ENCODE measurements at places on chromosomes 5 and 9.
A peak's percentile ranks its signal among the peaks of the same experiment; 100 is the strongest.

GRCh38 chr5:124706729-124707361, 39.6 kb downstream of the ZNF608 start:
- no peak for DNase-seq

DNA sequence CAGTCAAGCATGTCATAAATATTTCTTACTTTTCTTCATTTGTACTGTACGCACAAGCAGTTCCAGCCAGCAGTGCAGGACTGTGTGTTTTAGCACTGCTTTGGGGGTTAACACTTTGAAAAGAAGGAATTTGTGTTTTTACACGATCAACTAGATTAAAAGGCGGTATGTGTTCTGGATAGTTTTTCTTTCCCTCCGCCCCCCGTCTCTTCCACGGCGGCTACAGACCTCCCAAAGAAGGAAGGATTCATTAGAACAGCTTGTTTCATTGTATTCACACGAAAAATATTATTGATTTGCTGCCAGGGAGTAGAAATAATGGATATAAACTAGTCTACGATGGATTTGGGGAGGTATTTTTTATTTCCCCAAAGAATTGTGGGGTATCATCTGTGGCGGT, 336.8 kb upstream of the RFX3 start:
- DNase-seq, result no peak

DNA sequence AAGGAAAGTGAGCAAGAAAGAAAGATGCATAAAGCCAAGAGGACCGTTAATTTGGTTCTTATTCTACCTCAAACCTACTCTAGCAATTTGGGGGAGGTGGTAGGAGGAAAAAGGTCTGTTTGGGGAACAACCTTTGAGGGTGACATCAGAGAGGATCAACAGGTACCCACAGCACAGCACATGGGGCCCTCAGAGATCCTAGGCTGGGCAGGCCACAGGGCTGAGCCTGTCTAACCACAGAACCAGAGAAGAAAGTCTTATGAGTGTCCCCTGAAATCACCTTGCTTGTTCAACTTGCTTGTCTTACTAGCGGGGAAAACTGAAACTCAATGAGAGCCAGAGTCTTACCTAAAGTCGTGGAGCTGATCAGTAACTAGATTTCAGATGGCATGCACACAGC, 385.2 kb downstream of the SPOCK1 start:
- DNase-seq, result no peak

DNA sequence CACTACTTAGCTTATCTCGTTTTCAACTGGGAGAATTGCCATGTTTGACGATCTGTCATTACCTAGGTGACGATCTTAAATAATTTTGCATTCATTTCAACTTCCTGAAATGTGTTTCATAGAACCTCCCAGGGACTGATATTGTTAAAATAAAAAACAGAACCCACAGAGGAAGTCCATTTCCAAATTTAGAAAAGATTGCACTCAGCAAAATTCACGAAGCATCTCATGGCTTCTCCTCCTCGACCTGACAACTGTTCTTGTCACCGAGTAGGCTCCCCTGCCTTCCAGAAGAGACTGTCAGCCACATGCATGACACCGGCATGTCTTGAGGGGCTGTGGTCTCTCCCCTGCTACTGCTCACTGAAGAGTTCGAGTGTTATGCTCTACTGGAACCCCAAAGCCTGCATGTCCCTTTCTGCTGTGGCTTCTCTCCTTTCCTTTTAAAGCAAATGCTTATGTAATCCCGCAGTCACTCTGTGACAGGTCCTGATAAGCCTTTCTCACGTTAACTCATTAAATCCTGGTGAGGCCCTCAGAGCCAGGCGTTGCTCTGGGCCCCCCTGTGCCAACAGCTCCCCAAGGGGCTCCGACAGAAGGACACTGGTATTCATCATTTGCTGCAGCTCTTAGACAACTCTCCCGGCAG, 26.8 kb upstream of the ANKRD33B start:
- no peak for DNase-seq

DNA sequence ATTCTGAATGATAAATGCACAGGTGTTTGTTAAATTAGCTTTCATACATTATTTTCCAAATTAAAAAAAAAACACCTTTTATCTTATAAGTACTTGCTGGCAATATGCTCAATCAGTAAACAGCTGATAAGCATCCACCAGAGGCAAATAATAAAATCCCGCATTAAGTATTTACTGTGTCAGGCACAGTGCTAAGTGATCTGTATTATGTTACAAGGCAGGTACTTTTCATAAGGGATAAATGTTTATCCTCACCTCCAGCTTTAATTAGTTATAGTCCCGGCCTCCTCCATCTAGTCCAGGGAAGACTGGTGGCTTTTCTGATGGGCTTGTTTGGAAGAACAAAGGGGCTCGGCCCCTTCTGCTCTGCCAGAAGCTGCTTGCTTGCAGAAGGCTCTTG, 40.1 kb downstream of the PFDN1 start:
- DNase-seq, result no peak

DNA sequence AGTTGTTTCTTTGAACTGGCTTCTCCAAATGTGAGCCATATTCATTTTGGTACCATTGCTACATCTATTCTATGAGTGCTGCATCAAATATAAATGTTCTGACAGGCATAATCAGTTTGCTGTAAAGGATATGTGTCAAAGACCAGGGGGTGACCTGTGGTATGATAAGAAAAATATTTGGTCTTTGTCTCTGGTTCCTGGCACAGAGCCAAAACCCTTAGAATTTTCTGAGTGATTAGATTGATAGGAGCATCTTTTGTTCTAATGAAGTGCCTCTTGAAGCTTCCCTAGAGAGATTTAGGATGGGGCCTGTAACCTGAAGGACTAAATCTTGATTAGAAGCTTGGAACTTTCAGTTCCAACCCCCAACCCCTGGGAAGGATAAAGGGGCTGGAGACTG, 256.3 kb downstream of the NNT start:
- DNase-seq, result no peak

DNA sequence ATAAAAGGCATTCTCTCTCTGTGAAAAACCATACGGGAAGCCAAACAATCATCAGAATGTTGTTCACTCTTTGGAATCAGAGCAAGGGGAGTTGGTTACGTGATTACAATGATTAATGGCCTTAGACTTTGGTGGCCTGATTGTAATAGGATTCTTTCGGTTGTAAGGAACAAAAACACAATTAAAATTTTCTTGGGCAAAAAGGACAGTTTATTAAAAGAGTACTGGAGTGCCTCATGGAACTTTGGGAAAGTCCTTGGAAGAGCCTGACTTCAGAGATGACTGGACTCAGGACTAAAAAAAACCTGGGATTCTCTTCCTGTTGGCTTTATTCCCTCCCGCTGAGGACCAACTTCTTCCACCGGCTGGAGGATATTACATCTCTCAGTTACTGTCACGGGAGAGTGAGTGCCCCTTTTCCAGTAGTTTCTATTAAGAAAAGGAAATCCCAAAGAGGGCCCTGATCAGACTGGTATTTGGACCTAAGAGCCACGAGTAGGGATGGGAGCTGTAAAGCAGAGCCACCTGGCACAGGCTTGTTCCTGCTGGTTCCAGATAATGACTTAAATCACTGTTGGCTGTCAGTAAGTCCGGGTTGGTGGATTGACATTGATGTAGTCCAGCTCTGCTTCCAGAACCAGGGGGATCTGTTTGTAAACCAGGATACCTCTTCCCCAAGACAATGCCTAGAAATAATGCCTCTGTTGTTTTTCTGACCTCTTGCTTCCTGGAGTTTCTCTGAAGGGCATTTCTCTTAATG, 53.9 kb downstream of the CFAP95 start:
- DNase-seq, result no peak

- no peak for DNase-seq
Observed at GRCh38 chr5:154278908-154279307, 88.4 kb downstream of the GALNT10 start.

GRCh38 chr9:109717342-109717741, 62.7 kb upstream of the PALM2AKAP2 start:
- no peak for DNase-seq

DNA sequence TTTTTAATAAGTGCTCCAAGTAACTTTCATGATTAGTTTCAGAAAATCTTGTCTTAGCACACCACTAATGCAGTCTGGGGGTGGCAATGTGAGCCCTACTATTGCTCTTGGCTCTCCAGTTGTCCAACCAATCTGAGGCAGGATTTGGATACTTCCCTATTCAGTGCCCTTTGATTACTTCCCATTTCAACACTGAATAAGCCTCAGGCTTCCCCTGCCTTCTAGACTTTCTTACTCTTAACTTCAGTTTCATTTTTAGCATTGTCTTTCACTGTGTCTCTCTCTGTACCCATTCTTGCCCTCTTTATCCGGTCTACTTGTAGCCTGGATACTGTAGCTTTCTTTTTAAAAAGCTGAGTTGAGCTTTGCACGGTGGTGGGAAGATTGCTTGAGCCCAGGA, 186.1 kb downstream of the C9orf152 start:
- no peak for DNase-seq

DNA sequence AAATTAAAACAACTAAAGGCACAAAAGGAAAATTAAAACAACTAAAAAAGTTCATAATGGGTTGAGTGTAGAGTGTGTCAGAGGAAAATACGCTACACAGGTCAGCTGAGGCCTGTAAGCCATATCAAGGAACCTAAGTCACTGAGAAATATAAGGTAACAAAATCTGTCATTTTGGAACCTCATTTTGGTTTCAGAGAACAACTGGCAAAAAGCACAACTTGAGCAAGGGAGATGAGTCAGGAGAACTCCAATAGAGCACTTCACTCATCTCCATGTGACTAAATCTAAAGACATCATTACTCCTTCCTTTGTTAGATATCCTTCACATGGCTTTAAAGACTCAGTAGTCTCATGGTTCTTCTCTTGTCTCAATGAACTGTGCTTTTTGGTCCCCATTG, 269.4 kb upstream of the POU5F2 start:
- no peak for DNase-seq

- DNase-seq, result peak; percentile 1
Observed at GRCh38 chr5:134143944-134144941, 29.8 kb downstream of the TCF7 start.

DNA sequence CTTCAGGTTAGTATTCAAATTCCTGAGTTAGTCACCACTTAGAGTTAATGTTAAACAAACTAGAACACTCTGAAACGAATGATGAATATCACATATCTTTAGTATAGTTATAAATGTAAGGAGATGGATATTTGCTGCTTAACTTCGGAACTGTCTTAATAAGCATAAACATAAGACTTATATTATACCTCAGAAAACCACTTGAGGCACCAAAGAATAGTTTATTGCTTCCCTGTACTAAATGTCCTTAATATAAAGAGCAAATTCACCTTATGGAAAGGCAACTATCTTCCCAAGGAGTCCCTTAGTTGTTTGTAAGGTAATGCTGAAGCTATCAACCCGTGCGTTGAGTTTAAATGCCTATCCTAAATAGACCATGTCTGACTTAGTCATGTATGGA, 300.0 kb upstream of the ADAMTSL1 start:
- no peak for DNase-seq

DNA sequence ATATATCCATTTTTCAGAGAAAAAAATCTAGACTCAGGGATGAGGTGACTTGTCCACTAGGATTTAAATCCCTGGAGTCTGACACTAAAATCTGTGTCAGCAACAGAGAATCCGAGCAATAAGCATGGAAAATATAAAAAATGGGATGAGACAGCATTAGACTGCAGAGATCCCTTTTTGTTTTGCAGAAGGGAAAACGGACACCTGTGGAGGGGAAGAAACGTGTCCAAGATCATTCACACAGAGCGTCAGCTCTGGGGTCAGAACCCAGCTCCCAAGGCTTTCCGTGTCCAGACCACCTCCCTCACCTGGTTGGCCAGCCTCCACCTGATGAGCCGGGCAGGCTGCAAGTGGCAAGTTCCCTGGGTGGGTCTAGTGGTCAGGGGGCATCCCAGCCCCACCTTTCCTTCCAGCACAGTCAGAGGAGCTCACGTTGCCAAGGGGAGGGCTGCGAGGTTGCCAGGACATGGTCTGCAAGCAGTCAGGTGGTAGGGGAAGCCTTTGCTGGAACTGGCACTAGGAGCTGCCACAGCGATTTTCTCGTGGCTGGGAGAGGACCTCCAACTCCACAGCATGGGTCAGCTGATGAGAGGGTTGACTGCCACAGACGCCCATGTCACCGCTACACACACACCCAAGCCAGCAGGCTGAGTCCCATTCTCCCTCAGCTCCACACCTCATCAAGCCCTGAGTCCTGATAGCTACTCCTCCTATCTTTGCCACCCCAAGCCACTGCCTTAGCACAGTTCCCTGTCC, 65.9 kb upstream of the CPLX2 start:
- DNase-seq, result no peak

- DNase-seq, result no peak
Observed at GRCh38 chr5:56862909-56863308, 46.5 kb upstream of the SETD9 start.

DNA sequence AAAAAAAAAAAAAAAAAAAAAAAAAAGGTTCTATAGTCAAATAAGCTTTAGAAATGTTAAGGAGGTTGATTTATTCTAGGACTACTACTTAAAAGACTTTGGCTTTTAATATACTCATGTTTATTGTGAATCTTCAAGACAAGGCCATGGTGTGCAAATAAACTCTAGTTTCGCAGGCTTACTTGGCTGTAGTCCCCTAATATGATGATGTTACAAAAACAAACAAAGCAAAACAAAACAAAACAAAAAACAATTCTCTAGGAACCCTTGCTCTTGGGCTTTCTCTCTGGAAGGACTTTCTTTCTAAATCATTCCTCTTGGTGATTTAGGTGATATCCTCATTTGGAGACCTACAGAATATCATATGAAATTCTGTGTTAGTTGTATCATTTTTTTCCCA, 172.0 kb downstream of the GDNF start:
- DNase-seq, result no peak

GRCh38 chr5:176536132-176536901, 885 bp downstream of the RNF44 start:
- peak; percentile 83 for DNase-seq

GRCh38 chr5:126062398-126063221, 360.6 kb upstream of the GRAMD2B start:
- no peak for DNase-seq

- no peak for DNase-seq
Observed at GRCh38 chr9:124267271-124267807, 9.6 kb downstream of the NEK6 start.

- DNase-seq, result no peak
Observed at GRCh38 chr5:171438738-171439137, 19.3 kb downstream of the FGF18 start.

DNA sequence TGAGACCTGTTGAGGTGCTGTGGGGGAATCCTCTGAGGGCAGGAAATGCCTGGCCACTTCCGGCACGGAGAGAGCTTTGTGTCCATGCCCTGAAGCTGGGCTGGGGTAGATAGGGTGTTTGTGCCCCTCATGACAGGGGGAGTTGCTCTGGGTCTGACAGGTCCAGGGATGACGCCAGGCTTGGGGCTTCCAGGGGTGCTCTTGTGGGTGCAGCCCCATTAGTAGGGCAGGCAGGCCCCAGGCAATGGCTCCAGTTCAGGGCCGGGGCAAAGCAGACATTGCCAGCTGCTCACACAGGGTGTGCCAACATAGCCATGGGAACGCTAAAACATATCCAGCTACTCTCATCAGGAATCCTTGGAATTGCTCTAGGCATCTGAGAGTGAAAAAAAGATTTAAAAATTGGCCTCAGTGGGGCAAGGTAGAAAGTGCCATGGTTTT, 21.1 kb downstream of the PITX1 start:
- no peak for DNase-seq

DNA sequence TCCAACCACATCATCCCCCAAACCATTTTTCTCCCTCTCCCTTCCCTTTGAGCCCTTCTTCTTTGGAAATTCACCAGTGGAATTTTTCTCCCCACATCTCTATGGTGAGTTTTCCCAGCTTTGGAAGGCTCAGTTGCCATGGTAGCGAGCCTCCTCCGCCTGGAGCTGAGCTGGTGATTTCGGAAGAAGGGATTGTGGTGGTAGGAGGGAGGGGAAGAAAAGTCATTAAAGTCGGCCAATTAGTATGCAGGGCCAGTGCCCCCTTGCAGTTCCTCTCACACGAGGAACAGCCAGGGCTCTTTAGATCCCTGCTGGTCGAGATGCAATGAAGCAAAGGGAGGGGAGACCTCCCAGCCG, 322.0 kb downstream of the NTRK2 start:
- DNase-seq, result no peak

Measured in activated naive CD4-positive, alpha-beta T cell treated with Interleukin-2 at 50 U/mL for 16 hours (primary cell).